ENCODE measurements at places on chromosomes 7 and 10. TPM values are rescaled to one million over a fixed set of nuclear protein-coding genes. Genes with fewer than 3 reads are reported as not detected.

- DNase-seq, result no peak
These were observed 20.6 kb downstream of the RRP12 start for GRCh38 chr10:97380516-97380915.

- peak; percentile 33 for DNase-seq
These were observed at the start of gene SGCE for GRCh38 chr7:94655848-94656657. Gene SGCE, minus strand, starts transcription at chr7:94656133. Its CDS starts 35 bp downstream, at chr7:94656098.

- DNase-seq, result no peak
These were observed 190.2 kb downstream of the REEP3 start for GRCh38 chr10:63711361-63711760.

- DNase-seq, result no peak
These were observed 27.8 kb downstream of the DIP2C start for GRCh38 chr10:661597-662222.

DNA sequence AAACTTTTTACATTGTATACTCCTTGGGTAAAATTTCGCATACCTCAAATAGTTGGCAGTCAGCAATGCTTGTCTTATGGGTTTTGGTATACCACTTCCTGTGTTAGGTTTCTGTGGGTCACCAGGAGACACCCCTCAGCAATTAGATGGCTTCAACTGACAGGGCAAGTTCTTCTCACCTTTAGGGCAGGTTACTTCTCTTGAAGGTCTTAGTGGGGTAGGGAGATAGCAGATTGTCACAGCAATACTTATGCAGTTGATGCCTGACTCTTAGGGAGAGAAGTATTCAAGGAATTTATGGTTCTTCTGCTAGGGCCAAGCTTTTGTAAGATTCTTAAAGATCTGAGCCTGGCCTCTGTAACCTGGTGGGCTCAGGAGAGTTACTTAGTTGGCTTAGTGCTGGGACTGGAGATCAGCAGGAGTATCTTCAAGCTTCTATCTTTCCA, 42.9 kb downstream of the MKLN1 start:
- DNase-seq, result no peak

The GNA12 gene
- 18.3 TPM for total RNA-seq

The MYOF gene
- total RNA-seq, result 488 TPM

DNA sequence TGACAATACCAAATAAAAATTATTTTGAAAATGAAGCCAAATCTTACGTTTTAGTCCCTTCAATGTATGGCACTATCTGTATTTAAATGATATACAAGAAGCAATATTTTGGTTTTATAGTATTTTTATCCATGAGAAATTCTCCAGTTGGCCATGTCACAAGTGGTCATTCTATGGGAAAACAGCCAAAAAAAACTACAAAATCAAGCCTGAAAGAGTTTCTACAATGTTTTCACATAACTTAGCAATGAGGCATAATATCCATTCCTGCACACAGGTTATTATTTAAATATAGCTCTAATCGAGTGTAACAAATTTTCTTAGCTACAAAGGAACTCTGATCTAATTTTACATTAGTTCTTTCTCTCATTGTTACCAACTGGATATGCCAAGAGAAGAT, 5.4 kb downstream of the RAB11FIP2 start:
- DNase-seq, result no peak

The AGR2 gene
- total RNA-seq, result 650 TPM

DNA sequence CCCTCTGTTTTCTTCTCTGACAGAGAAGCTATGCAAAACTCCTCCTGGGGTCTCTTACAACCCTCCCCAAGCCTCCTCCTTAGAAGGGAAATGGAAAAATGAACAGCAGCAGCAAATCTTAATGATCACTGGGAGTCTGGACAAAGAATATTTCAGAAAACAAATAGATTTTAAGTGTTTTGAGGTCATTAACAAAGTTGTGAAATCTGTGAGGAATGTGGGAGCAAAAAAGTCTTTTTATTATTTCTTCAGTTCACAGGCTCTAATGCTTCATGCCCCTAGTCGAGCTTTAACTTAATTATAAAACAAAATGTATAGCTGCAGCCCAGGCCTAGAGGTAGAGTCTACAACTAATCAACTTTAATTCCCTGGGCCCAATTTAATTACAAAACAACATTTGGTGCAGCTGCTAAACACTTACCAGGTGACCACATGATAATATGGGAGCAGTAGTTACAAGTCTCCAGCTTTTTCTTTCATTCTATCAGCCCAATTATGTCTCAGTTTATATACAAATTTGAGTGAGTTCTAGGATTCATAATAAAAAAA, 293.2 kb downstream of the THSD7A start:
- DNase-seq, result no peak

DNA sequence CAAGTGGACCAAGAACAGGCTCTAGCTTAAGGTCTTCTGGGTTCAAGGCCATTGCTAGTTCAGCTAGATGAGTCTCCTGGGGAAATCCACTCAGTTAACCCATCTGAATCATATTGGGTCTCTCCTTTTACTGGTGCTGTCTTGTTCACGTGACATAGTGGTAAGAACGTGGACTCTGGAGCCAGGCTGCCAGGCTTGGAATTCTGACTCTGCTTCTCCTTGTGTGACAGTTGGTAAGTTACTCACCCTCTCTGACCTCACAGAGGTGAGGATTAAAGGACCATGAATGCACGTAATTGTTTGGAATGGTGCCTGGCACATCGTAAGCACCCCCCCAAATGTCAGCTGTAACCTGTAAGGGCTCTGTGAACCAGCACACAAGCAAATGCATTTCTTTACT, 9.7 kb upstream of the CALU start:
- no peak for DNase-seq

- no peak for DNase-seq
These were observed 48.8 kb downstream of the SH3PXD2A start for GRCh38 chr10:103806395-103807187.

- no peak for DNase-seq
These were observed 40.3 kb downstream of the TNPO3 start for GRCh38 chr7:129014501-129015101.

- no peak for DNase-seq
These were observed 1.7 kb downstream of the ZNF777 start for GRCh38 chr7:149459201-149459539.

The MMP21 gene
- not detected for total RNA-seq

The TYW1B gene
- total RNA-seq, result 0.89 TPM

DNA sequence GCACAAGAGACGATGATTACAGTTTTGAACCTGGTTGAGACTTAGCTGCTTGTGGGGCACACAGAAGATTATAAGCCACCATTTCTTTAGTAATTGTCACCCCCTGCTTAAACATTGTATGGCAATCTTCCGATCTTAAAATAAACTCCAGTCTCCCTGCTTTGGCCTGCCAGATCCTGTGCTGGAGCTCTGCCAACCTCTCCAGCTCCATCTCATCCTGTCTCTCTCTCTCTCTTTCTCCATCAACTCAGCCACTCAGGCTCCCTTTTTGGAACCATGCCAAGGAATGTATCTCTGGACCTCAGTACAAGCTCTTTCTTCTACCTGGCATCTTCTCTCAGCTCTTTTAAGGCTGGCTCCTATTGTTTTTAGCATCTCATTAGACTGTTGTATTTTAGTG, 1053.2 kb downstream of the REEP3 start:
- no peak for DNase-seq

DNA sequence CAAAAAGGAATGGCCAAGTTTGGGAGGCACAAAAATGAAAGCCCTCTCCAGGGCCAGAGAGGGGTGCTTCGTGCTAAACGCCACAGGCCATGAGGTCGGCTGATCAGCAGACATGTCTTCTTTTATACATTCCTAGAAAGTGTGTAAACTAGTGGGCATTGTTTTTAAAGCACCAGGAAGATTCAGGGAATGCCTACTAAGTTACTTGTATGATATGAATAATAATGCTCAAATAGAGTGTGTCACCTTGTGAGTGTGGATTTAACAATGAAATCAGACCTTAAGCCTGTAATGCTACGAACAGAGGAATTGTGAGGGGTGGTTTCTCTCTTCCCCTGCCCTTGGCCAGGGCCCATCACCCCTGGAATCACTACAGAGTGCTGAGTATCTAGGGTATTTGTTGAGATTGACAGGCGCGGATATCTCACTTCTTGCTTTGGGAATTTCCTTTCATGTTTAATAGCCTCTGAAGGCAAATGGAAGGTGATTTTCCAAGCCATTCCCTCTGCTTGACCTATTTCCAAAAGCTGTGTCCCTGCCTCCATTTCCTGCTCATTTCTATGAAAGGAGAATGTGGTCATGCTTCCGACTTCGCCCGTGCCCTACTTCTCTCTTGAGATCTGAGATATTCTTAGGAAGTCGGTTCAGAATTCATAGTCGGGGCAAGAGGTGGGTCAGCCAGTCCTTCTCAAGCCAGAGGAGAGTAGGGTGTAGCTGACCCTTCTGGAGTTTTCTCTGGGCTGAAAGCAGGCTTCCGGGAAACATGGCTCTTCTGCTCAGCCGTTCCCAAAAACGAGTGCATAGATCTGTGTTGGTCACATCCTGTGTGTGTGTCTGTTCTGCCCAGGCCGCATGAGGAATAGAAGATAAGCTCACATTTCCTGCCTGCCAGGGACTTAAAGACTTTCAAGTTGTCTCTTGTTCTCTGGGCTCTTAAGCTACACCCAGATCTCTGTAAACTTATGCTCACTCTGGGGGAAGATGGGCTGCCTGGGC, 167.8 kb upstream of the ITGB1 start:
- DNase-seq, result no peak

GRCh38 chr10:73886661-73887293, 12.4 kb upstream of the CAMK2G start:
- no peak for DNase-seq

The NOM1 gene
- total RNA-seq, result 15.1 TPM

DNA sequence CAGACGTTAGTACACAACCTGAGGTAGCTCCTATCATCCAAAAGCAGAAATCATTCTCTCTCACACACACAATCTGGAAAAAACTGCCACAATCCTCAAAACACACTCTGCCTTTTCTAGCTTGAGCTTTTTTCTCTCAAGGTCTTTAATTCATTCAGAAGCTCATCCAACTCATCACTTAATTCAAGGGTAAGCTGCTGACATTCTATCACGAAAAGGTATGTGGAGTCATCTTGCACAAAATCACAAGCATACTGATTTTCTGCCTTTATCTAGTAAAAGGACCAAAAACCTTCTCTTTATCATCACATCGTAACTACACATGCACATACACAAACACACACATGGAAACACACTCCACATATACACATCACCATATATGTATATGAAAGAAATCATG, 32.0 kb downstream of the DOCK4 start:
- DNase-seq, result no peak

The LEP gene
- not detected for total RNA-seq

- peak; percentile 15 for DNase-seq
These were observed 59.8 kb downstream of the GRID1 start for GRCh38 chr10:86306628-86307278.

The SYNPO2L gene
- not detected for total RNA-seq

The AKR1B15 gene
- 1.4 TPM for total RNA-seq

The SNX10 gene
- 18.3 TPM for total RNA-seq

DNA sequence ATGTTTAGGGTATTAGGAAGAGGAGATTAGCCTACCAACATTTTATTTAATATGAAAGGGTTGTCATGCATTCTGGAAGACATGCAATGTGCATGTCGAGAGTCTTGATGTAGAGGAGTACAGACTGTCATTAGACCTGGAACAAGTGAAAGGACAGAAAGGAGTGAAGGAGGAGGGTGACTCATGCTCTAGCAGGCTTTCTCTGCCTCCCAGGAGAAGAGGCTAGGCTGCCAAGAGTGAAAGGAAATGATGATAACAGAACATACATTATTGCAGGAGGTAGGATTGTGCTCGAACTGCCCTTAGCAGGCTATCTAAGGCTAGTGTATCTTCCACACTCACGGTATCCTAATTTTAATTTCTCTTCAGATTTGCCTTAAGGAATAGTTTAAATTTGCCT, 228.8 kb downstream of the EXOC4 start:
- no peak for DNase-seq

The NCF1 gene
- total RNA-seq, result not detected

DNA sequence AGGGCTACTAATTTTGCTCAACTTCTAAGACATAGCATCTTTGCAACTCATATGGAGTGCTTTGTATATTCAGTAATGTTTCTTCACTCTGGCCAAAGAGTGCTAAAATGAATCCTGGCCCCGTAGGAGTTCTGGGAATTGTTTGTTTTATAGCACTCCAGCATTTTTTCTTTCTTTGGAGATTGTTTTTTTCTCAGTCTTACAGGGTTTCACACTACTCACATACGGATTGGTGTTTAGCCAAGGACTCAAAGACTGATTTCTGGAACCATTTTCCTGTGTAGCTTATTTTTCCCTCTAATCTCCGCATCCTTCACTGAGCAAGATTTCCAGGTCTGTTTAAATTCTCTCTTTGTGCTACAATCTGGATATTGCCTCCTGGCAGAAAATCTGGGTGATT, 6.4 kb downstream of the TAS2R41 start:
- no peak for DNase-seq

- DNase-seq, result no peak
These were observed 257.7 kb upstream of the GLI3 start for GRCh38 chr7:42494736-42495135.

The GDF2 gene
- total RNA-seq, result not detected

DNA sequence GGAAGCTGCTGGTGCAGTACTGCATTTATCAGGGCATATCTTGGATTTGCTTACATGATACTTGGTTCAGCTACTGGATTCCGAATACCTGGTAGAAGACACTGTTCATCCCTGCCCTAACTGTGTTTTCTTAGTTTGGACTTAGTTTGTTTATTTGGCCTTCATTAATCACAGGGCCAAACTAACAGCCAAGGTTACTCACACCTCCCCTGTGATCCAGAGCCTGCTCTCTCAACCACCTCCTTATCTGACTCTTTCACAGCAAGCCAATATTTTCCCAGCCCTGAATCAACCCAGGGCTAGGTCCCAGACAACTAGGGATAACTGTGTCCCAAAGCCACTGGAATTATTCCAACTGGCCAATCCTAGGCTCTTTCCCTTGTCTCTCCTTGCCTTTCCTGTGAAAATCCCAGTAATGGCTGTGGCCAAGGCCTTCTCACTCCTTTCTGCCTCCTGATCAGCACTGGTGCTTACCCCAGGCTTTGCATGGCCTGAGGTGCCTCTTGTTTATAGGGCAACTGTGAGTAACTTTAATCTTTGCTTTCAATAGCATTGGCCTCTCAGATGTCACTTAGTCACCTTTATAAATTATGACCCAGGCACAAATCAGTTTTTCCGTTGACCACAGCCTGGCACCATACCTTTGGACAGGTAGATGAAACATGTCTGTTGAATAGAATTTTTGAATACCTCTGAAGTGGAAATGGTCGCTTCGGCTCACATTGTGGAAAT, 9.3 kb upstream of the JCAD start:
- no peak for DNase-seq

GRCh38 chr10:88617772-88618300, 31.3 kb downstream of the LIPJ start:
- DNase-seq, result no peak

DNA sequence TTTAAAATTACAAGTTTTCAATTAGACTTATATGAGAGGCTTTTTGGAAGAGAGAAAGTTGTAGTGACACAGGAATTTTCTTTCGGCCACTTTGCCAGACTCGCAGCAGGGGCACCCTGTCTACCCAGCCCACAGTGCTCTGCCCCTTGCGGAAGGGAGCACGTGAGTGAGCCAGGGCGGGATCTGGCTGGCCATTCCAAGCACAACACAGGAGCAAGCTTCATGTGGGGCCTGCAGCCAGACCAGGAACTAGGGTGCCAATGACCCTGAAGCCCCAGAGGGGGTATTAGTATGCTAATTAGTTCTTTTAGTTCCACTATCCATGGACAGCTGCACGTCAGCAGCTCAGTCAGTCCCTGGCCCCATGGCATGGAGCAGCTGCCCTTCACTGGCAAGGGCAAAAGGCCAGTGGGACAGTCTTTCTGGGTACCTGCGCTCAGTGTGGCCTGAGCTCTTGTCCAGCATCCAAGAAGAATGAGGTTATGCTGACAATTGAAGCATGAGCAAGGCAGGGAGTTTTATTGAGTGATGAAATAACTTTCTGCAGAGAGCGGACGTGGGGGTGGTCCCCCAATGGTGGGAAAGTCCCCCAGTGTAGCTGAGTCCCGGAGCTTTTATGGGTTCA, 251.1 kb upstream of the CSTF2T start:
- DNase-seq, result no peak
